Osteocyte (in vitro differentiated cells): ENCODE measurements at places on chromosomes 6 and 20. TPM values are rescaled to one million over a fixed set of nuclear protein-coding genes. Genes with fewer than 3 reads are reported as not detected.

Gene FOXA2
- not detected in 2 replicates for total RNA-seq

Gene SALL4
- 1.8 and 2.6 TPM in 2 replicates for total RNA-seq

Gene SLC12A5
- 1.7 TPM in 1 of 2 replicates, not detected in the other for total RNA-seq

Gene NHLRC1
- total RNA-seq, result 1.0 and 1.5 TPM in 2 replicates

Gene BTN1A1
- total RNA-seq, result not detected in 2 replicates

DNA sequence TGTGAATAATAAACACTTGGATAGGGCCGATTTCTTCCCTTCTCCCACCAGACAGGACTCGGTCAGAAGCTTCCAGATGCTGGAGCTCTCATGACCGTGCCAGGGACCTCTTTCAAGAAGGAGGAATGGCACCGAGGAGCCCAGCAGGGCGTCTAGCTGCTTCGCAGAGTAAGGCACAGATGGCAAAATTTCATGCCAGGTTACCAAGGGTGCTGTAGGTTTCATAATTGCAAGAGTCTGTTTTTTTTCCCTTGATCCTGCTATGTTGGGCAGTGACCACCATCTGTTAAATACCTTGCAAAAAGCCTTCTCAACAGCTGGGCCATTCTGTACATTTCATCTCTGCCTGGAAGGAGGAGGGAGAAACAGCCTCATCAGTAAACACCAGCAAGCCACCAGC lies 111.8 kb downstream of the EDN3 start:
- no peak for DNase-seq

- DNase-seq, result no peak
Measured at GRCh38 chr6:30060606-30061091, 416 bp upstream of the POLR1H start.

DNA sequence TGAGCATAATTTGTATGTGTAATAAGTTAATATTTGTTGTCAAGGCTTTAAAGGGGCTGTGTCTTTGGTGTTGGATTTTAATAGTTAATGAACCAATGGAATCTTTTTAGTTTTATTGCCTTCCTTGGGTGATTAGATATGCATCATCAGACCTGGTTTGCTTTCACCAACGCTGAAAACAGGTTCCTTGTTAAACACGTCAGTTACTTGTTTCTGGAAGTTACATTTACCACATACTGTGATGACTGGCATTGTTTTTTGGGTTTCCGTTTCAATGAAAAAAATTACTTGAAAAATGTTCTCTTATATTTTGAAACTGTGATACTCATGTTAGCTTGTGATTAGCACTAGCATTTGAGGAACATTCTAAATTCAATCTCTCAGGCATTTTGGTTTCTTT lies 58.6 kb upstream of the RNF144B start:
- DNase-seq, result no peak

- DNase-seq, result no peak
Measured at GRCh38 chr6:88813045-88813444, 150.4 kb downstream of the RNGTT start.

DNA sequence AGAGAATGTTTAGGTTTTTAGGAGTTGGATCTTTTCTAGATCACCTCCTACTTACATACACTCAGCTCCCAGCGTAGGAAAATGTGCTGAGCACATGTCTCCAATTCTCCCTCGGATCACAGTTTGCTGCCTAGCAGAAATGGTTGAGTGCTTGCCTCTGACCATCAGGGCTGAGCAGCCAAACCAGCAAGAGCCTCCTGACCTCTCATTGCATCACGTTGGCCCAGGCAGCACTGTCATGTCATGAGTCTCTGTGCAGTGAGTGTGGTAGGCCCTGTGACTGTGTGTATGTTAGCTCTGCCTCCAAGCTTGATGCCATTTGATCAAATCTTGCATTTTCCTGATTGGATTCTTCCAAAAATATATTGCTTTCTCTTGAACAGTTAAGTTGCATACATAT lies 112.0 kb downstream of the LRRC1 start:
- DNase-seq, result no peak

GRCh38 chr6:146546443-146547043 lies 2.9 kb downstream of the RAB32 start:
- no peak for DNase-seq

DNA sequence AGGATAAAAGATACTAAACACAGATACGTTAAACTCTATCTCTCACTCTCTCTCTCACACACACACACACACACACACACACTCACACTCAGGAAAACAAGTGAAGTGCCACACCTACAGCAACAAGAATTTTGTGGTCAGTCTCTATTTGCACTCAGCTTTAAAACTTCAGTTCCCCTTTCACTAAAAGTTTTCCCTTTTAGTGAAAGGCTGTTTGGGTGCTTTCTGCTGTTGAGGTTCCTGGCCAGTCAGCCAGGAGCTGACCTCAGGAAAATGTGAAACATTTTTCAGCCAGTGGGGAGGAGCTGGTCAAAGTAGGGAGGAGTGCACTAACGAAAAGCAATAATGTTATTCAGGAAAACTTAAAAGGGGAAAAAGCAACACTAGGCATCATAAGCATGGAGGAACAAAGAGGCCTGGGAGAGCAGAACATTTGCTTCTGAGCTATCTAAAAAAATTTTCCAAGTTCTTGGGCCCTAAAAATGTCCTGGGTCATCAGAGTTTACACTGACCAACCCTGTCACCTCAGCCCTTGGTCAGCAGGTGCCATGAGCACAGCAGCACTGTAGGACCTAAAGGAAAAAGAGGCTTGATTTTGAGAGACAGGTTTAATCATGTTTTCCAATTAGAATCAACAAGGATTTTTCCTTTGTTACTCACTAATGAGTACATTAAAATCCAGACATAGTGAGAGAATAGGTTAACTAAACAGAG lies 30.7 kb upstream of the NT5E start:
- no peak for DNase-seq
